Activated CD8-positive, alpha-beta memory T cell treated with anti-CD3 and anti-CD28 coated beads for 36 hours (primary cell): ENCODE measurements at places on chromosomes 16 and 17. TPM values are rescaled to one million over a fixed set of nuclear protein-coding genes. Genes with fewer than 3 reads are reported as not detected.

CRYM gene
- total RNA-seq = not detected

ALOX15B gene
- not detected for total RNA-seq

TMEM238L gene
- not detected for total RNA-seq

HCRT gene
- not detected for total RNA-seq

C17orf67 gene
- total RNA-seq = 3.3 TPM
